ENCODE measurements at places on chromosomes 4 and X.

DNA sequence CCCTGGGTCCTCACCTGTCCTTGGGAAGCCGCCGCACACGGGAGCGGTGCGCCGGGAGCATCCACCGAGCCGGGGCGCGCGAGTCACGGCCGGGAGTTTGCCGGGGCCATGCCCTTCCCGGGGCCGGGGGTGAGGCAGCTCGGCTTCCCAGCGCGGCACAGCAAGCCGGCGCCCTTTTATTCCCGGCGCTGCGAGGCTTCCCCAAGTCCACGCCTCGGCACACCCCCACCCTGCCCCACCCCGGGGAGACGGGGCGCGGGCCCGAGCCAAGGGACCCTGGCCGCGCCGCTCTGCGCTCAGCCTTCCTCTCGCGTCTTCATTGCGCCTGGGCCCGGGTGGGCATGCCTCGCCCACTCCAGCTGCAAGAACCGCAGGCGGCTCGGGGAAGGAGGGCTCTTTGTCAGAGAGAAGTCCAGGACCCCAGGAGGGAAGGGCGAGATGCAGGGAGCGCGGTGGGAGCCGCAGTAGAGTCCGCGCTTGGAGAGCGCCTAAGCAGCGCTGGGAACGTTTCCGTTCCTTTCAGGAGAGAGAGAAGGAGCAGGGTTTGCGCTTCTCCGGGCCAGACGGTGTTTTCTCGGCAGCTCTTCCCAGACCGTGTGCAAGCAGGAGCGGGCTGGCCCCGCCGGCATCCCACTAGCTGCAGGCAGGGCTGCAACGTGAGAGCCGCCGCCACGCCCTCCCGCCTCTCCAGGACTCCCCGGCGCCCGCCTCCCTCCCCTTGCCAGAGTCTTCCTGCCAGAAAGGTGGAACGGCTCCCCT, at the start of gene MXRA5:
Gene MXRA5 (minus strand): TSS at position 152 of the 759 bp plus-strand sequence. CDS start 2,819 bp downstream, outside the sequence.
- no peak for DNase-seq

DNA sequence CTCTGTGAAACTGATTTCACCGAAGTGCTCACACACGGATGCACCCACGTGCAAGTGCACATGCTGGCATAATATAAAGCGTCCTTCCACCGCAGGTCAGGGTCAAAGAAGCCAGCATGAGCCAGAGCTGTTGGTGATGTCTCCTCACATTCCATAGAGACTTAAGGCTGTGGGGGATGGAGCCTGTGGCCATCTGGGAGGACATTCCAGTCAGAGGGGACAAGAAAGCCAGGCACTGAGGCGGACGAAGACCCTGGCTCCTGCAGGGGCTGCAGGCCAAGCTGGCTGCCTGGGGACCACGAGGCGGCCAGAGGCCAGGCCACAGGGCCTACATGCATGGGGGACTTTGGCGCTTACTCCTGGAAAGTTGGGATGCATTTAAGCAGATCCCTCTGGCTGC, 7.7 kb downstream of the RNF212 start:
- DNase-seq, result no peak

DNA sequence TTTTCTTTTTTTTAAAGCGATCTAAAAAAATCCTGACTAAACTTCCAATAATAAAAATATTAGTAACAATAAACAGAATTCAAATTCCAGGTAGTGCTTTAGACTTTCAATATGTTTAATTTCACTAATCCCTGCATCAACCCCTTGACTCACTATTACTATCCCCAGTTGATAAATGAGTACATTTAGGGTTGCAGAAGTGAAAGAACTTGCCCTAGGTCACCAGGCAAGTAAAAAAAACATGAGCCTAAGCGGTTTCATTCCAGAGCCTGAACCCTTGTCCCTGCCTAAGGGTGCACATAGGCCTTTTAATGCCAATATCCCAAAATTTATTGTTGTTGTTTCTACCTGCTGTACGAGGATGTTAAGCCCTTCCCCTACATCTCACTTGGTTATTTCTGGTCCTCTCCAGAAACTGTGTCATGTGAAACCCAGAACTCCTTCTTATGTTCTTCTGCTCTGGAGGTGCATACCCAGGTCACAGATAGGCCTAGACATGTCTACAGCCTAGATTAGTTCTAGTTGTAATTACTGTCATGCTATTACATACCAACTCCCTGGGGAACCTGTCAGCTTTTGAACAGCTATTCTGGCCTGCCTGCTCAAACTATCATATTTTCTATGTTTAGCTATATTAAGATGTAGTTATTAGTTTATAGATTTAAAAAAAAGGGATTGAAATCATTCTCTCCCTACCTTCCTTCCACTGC, 244.5 kb upstream of the PITX2 start:
- DNase-seq, result no peak

DNA sequence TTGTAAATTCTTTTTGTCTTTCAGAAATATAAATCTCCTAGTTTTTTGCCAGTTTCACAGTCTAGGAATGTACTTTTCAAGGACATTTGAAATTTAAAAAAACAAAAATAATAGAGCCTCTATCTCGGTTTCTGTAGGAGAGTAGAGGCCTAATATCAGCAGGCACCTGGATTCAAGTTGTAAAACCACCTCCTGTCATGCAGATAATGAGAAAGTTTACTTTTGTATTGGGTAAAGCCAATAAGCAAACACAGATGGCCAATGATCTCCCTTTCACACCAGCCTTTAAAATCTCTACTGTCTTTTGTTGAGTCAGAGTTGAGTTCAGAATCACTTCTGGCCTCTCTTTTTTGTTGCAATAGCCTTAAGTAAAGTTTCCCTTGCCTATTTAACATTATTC, 1499.9 kb downstream of the PCDH18 start:
- DNase-seq, result no peak

DNA sequence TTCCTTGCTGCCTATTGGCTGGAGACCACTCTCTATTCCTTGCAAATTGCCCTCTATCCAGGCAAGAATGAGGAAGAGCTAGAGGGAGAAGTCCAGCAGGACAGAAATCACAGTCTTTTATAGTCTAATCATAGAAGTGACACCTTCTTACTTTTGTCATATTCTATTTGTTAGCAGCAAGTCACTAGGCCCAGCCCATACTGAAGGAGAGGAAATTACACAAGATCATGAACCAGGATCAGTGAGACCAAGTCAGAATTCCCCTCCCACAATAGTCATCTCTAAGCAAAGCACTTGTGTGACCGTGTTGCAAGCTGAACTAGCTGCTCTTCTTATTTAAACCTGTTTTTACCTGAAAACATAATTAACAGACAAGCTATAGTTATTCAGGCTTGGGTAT, 317.7 kb downstream of the INPP4B start:
- DNase-seq, result no peak
